Urothelium cell line (cell line): ENCODE measurements at places on chromosomes 1 and 21.

- DNase-seq, result no peak
Observed at GRCh38 chr1:178659789-178660208, 65.2 kb upstream of the RALGPS2 start.

DNA sequence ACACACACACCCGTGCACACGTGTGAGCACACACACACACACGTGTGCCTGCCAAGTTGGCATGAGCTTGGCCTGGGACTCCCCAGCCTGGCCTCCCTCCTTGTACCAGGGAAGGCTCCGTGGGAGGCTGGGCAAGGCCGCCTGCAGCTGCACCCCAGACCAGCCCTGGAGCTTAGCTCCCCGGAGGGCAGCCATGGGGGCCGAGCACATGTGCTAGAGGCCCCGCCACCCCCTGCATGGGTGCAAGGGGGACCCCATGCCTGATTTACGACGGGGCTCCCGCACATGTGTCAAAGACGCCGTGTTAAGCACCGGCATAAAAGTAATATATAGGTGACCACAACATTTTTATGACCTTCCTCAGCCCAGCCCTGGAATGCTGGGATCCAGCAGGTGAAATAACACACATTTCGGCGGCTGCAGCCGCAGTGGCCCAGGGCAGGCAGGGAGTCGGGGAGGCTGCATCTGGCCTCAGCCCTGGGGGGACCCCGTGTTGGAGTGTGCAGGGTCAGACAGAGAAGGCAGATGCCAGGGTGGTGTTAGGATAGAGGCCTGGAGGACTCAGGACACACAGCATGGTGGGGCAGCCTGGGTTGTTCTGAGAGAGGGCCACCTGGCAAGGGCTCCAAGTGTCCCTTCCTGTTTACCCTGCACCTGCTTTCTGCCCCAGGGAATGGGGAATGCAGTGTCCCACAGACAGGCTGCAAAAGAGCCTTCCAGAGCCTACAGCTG is 56.3 kb downstream of the WNT9A start:
- peak; percentile 55 for DNase-seq

- no peak for DNase-seq
Observed at GRCh38 chr21:19999369-20000272, 998.6 kb upstream of the NCAM2 start.

DNA sequence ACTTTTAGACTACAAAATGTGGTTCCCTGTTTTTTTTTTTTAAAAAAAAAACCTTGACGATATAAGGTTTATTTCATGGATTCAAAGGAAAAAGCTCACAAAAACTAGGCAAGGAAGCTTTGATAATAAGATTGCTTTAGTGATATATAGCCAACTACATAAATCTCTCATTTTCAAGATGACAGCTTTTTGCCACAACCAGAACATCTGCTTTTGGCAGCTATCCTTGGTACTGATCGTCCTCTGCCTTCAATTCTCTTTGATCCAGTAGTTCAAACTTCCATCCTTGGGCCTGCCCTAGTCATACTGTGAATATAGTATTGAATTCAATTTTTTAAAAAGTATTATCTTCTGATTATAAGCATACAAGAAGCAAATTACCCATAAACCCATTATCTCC is 72.9 kb upstream of the CD53 start:
- no peak for DNase-seq

DNA sequence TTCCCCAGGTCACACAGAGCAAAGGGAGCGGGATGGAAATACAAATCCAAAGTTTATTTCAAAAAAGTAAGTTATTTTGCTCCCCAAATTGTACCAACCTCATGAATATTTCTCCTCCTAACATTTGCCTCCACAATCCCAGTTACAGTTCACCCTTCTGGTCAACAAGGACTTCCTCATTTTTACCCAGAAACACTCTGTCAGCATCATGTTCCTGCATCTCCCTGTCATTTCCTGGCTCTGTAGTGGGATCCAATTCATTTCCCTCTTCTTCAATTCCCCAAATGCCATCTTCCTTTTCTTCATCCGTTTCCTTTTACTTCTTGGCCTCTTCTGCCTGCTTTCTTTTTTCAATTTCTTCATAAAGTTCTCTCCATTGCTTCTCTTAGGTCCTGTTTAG is 32.0 kb upstream of the EPS15 start:
- no peak for DNase-seq

GRCh38 chr21:29888437-29888836 is 51.4 kb downstream of the GRIK1 start:
- DNase-seq, result peak; percentile 36

DNA sequence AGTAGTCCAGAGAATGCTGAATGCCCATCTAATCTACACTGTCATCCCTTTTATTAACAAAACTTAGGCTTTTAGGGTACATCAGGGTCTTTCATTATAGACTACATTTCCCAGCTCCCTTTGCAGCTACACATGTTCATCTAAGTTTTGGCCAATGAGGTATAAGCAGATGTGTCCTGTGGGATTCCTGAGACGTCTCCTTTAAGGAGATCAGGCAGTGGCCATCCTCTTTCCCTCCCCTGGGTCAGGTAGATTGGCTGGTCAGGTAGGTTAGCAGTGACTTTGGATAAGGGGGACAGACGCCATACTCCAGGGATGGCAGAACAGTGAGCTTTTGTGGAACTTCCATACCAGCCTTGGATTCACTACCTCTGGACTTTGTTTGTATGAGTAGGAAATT is 188.3 kb downstream of the FGGY start:
- DNase-seq, result no peak

GRCh38 chr1:78385744-78386462 is 104.9 kb upstream of the PTGFR start:
- DNase-seq, result no peak

GRCh38 chr1:94670273-94670672 is 128.7 kb upstream of the F3 start:
- no peak for DNase-seq

- DNase-seq, result peak; percentile 61
Observed at GRCh38 chr1:82388679-82389078, 587.9 kb downstream of the ADGRL2 start.

DNA sequence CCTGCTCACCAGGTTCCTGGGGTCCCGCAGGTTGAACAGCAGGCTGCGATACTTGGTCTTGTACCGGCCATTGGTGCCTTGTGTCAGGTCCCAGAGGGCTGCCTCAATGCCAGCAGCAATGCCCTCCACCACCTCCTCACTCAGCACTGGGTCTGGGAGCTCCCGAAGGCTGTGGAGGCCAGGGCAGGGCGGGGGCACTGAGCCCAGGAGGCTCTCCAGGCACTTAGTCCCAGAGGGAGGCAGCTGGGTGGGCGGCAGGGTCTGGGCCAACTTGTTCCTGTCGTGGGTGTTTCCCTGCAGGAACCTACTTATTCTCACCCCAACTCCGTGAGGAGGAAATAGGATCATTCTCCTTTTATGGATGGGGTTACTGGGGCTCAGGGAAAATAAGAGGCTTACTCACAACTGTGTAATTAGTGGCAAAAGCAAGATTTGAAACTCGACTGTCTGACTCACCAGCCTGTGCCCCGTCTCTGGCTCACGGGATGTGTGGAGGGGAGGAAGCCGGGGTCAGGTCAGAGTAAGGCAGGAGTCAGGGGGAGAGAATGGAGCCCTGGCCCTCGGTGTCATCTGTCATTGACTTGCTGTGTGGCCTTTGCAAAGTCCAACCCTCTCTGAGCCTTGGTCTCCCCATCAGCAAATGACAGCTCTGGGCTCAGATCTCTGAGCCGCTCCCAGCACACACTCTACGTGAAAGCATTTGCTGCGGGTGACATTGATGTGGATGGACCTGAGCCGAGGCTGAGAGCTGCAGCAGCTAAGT is 17.2 kb downstream of the SPOCD1 start:
- peak; percentile 69 for DNase-seq

GRCh38 chr1:187001198-187001889 is 172.6 kb downstream of the PLA2G4A start:
- peak; percentile 9 for DNase-seq

GRCh38 chr1:4805987-4806386 is 151.6 kb downstream of the AJAP1 start:
- no peak for DNase-seq

- no peak for DNase-seq
Observed at GRCh38 chr1:204325944-204326343, 33.8 kb downstream of the PLEKHA6 start.

GRCh38 chr1:7009741-7010525 is 224.7 kb downstream of the CAMTA1 start:
- no peak for DNase-seq

DNA sequence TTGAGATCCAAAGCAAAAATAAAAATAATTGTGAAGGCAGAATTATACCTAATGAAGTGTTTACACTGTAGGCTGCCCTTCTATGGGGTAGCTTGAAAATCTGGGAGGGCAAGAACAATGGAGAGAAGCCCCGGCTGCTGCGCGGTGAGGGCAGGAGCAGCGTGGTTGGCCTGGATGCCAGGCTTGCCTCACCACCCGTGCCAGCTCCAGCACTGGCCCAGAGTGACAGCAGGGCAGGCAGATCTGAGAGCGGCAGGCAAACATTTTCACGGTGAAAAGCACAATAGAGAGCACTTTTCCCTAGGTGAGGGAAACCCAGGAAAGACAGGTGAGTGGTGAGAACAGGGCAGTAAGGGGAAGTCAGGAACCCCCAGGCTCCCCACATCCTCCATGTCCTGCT is 1.4 kb downstream of the PROK1 start:
- DNase-seq, result no peak

- DNase-seq, result peak; percentile 3
Observed at GRCh38 chr1:195376190-195376589, 1232.0 kb downstream of the KCNT2 start.

GRCh38 chr1:228440761-228441500 is 24.3 kb upstream of the TRIM17 start:
- no peak for DNase-seq

DNA sequence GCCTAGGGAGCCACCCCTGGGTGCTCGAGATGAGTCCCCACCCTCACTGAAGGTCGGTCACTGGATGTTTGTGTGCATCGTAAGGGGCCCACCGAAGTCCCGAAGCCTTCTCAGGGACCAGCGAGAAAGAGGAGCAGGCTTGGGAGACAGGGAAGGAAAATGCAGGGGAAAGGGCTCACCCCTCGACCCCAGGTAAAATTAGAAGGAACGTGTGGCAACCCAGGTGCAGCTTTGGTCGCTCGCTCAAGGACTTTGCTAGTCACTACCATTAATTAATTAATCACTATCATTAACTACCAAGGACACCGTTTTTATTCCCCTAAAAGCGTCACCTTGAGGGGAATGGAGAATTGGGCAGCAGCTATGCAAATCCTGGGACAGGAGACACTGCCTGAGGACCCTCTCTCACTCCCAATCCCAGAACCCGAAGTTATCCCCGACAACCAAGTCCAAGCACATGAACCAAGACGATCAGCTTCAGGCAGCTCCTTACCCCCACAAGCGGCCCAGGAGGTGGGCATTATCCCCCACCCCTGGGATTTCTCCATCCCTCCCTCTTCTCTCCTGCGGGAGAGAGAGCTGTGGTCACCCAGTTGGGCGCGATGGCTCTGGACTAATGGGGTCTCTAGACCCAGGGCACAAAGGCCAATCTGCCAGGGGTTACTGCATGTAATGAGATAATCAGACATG is 4.2 kb upstream of the SIM2 start:
- no peak for DNase-seq

- DNase-seq, result no peak
Observed at GRCh38 chr1:225737161-225737560, 40.5 kb upstream of the SRP9 start.

- DNase-seq, result no peak
Observed at GRCh38 chr1:42318601-42319000, 16.4 kb downstream of the FOXJ3 start.

DNA sequence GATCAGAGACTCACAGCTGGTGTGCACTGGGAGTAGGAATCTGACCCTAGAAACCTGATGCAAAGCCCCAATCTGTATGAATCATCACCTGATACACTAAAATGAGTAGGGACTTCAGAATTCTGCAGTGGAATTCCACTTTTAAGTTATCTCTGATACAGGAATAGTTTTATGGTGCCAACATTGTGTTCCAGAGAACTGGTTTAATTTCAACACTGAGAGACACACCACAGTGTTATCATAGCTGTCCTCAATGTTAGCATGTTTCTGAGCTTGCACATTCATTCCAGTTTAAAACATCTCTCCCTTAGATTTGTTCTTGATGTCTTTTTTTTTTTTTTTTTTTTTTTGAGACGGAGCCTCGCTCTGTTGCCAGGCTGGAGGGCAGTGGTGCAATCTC is 7.1 kb downstream of the UTS2 start:
- DNase-seq, result no peak

GRCh38 chr1:47847763-47848162 is 149.4 kb downstream of the TRABD2B start:
- DNase-seq, result no peak

GRCh38 chr1:153478692-153479618 is 18.5 kb upstream of the S100A7 start:
- no peak for DNase-seq

- DNase-seq, result no peak
Observed at GRCh38 chr1:37159102-37159501, 124.8 kb upstream of the GRIK3 start.

DNA sequence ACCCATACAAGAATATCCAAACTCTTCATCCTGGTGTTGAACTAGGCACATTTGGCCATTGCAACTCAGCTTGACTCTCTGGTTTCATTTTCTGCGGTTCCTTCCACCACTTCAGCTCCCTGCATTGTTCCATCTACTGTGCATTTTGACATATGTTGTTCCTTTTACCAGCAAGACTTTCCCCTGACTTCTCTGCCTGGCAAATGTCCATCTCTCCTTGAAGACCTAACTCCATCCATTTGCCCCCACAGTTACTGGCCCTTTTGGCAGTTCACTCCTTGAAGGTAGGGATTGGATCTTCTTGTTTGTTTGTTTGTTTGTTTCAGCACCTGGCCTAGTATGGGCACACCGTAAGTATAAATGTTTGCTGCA is 8.7 kb downstream of the PADI2 start:
- no peak for DNase-seq

- no peak for DNase-seq
Observed at GRCh38 chr1:3465935-3466321, 11.5 kb downstream of the ARHGEF16 start.

- DNase-seq, result no peak
Observed at GRCh38 chr1:232464325-232464724, 165.6 kb downstream of the SIPA1L2 start.

- DNase-seq, result no peak
Observed at GRCh38 chr1:201702936-201703335, 126.0 kb upstream of the IPO9 start.
